Activated CD4-positive, CD25-positive, alpha-beta regulatory T cell (primary cell): ENCODE measurements at places on chromosomes 2 and 18.

DNA sequence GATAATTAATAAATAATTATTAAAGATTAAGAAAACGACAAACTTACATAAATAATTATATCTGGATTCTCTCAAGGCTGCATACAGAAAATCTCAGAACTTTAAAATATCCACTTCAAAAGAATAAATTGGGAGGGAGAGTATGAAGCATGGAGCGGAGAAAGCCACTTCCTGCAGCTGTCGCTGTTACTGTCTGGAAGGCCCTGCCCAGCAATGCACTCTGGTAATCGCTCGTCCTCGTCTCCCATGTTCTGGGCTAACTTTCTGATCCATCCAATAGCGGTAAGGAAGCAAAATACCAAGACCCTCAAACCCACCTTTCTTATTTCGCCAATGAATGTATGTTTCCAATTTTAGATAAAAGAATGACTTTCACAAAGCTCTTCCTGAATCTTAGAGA lies 26.7 kb downstream of the CYRIA start:
- no peak for DNase-seq

DNA sequence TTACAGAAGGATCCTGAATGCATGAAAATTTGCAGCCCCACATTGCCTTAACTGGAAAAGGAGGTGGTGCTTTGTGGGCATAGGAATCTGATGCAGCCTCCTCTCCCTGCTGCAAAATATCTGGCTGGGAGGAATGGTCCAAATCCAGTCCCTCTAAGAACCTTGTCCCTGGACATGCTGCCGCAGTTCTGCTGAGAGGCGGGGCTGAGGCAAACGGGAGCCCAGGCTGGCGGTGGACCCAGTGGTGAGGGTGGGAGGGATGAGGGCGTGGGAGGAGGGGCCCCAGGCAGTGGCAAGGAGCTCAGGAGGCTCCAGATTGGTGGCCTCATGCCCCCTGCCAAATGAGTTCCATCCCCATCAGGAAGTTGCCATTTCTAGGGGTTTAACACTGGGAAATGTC lies 36.2 kb downstream of the ZAP70 start:
- no peak for DNase-seq

GRCh38 chr18:59264121-59264571 lies 9.1 kb downstream of the RAX start:
- DNase-seq, result no peak

GRCh38 chr2:29006980-29007301 lies 25.8 kb downstream of the TOGARAM2 start:
- no peak for DNase-seq

DNA sequence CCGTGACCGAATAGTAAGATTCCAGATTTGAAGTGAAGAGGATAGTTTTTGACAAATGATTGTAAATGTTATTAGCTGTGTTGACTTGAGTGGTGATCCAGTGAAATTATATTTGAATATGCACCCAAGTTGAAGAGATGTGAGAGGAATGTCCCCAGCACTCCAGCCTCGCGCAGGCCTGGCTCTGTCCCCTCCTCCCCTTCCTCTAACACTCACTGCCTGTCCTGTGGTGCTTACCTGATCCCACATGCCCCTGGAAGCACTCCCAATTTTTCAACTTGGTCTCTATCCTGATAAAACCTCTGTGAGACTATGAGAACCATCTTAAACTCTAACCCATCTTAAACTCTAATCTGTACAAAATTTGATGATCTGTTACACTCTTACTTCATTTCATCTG lies 154.7 kb upstream of the LRP1B start:
- DNase-seq, result no peak

GRCh38 chr2:196995757-196996314 lies 69.3 kb upstream of the PGAP1 start:
- no peak for DNase-seq

DNA sequence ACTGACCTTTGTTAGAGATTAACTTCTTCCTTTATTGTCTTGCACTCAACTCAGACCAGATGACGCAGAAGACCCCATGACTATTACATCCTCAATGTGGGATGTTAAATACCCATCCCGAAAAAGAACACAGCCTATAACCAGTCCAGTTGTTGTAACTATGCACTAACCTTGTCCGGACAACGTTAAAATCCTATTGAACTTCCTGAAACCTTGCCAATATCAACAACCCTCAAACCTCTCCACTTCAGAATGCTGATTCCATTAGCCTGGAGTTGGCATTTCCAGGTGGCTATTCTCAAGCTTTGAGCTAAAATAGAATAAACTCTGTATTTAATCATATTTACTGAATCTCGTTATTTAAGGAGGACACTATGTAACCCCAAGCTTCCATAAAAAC lies 13.6 kb downstream of the NMS start:
- no peak for DNase-seq

GRCh38 chr2:222423632-222424275 lies 589 bp upstream of the SGPP2 start:
- peak; percentile 14 for DNase-seq

GRCh38 chr2:190576573-190576972 lies 42.1 kb upstream of the NEMP2 start:
- no peak for DNase-seq

- no peak for DNase-seq
Observed at GRCh38 chr18:42611134-42611533, 504.4 kb downstream of the RIT2 start.

- no peak for DNase-seq
Observed at GRCh38 chr18:33128581-33128980, 311.9 kb downstream of the CCDC178 start.

DNA sequence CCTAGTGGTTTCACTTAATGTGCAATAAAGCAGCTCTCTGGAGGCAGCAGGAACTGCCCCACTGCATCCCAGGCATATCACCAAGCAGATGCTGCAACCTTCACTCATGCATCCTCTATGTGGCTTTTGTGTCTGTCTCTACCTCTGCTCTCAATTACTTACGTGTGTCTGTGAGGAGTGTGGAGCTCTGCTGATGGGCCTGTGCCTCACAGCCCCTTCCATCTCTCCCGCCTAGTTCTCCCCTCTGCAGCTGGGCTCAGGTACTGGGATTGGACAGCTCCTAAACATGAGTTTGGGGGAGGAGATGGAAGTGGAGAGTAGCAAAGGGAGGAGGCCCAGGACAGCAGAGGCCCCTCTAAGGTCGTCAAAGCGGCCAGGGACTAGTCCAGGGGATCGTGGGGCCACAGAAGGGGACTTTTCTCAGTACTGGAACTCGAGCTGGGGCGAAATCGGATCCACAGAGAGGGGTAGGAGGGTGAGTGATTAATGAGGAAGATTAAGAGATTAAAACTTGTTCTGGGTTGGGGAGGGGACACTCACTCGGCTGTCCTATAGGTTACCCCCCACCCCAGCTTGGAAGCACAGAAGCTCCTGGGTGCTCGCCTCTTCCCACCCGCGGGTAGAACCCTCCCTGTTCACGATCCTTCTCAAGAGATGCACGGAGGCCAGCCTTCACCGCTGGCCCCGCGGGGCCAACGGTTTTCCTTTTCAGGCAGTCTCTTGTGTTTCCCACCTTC lies 2.1 kb upstream of the LBX2 start:
- no peak for DNase-seq

DNA sequence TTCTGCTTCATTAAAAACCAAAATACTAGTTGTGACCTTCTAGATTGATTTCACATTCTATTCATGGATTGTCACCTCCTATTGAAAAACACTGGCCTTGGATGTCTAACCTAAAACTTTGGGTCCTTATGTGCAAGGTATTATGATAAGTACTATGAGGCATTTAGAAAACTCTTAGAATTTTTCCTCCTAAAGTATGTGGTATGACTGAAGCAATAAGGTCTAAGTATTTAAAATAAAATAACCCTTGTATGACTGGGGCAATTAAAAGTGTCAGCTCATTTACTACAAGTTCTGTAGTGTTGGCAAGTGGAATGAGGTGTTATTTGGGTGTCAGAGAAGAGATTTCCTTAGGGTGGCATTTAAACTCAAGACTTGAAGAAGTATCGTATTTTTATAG lies 15.1 kb downstream of the KCMF1 start:
- DNase-seq, result no peak

GRCh38 chr18:3097082-3097481 lies 84.1 kb upstream of the LPIN2 start:
- no peak for DNase-seq

DNA sequence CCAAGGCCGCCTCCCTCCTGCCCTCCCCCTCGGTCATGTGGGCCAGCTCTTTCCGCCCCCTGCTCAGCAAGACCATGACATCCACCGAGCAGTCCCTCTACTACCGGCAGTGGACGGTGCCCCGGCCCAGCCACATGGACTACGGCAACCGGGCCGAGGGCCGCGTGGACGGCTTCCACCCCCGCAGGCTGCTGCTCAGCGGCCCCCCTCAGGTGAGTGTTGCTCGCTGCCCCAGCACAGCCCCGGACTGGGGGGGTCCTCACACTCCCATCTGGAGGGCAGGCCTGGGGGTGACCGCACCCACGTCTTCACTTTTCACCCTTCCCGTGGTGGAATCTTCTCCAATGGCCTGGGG lies 51.3 kb downstream of the NTSR2 start:
- no peak for DNase-seq

DNA sequence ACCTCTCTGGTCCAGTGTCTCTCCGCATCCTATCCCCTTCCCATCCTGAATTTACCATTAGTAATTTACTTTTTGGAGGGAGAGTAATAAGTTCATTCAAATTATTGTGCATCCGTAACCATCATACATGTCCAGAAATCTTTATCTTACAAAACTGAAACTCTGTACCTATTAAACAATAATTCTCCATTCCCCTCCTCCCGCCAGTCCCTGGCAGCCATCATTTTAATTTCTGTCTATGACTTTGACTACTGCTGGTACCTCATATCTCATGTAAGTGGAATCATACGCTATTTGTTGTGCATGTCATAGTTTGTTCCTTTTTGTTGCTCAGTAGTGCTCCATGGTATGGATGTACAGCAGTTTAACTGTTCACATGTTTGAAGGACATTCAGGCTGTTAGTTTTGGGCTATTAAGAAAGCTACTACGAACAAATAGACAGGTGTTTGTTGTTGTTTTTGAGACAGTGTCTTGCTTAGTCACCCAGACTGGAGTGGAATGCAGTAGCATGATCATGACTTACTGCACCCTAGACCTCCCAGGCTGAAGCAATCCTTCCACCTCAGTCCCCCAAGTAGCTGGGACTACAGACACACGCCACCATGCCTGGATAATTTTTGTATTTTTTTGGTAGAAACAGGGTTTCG lies 2.0 kb downstream of the LIMS1 start:
- DNase-seq, result no peak

DNA sequence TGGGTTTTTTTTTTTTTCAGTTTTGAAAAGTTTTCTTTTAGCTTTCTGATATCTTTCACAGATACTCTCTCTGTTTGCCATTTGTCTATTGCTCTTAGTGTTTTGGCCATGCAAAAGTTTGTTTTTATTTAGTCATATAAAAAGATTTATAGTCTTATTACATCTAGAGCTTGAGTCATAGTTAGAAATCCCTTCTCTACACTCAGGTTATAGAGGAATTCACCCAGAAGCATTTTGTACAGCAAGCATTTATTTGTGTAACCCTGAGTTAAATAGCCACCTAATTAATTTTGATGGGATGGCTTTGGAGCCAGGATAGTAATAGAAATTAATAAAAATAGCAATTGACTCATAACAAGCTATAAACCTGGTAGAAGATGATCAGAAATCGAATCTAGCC lies 35.6 kb downstream of the ACTR2 start:
- no peak for DNase-seq

- DNase-seq, result no peak
Observed at GRCh38 chr18:2687390-2688001, 32.0 kb downstream of the SMCHD1 start.

GRCh38 chr2:128366713-128367511 lies 48.2 kb upstream of the HS6ST1 start:
- no peak for DNase-seq

GRCh38 chr2:53127061-53127650 lies 640.4 kb upstream of the CHAC2 start:
- DNase-seq, result no peak

GRCh38 chr2:54543733-54544396 lies 87.7 kb downstream of the SPTBN1 start:
- no peak for DNase-seq

DNA sequence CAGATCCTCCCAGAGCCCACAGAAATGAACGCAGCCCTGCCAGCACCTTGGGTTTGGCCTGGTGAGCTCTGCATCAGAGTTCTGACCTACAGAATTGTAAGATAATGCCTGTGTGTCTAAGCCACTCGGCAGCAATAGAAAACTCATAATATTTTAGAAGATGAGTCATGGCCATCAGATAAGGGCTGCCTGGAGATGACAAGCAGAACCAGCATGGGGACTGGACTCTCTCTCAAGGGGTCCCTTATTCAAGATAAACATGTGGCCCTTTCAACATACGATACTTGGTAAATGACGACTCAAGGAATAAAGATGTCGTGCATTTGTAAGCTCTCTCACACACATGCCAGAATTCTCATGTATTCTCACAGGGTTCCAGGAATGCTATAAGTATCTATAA lies 8.5 kb upstream of the AGAP1 start:
- DNase-seq, result no peak

- DNase-seq, result no peak
Observed at GRCh38 chr18:56575819-56576663, 62.4 kb downstream of the TXNL1 start.

- DNase-seq, result no peak
Observed at GRCh38 chr2:26533661-26534060, 55.7 kb upstream of the OTOF start.

GRCh38 chr2:44745922-44746766 lies 195.4 kb upstream of the SIX3 start:
- DNase-seq, result no peak

DNA sequence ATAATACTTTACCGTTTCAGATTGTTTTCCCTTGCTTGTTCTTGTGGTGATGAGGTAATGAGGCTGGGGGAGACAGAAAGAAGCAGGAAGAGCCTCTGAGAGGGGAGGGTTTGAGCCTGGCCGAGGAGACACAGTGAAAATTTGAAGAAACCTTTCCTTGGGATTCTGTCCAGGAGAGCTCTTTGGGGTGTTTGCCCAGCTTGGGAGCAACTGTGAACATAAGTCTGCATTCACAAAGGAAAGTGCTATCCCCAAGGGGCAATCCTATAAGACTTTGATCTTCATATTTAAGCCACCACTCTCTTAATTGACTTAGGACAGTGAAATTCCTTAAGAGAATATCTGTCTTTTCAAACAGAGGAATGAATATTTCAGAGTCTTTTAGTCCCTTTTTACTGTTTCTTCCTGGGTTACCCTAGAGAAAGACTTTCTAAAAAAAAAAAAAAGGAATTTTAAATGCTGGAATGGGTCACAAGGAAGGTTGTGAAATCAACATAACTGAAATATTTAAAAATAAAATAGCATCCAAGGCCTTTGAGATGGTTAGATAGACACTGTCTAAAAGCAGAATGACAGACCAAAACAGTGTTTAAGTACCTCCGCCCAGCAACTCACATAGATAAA lies 52.5 kb upstream of the STAM2 start:
- no peak for DNase-seq

DNA sequence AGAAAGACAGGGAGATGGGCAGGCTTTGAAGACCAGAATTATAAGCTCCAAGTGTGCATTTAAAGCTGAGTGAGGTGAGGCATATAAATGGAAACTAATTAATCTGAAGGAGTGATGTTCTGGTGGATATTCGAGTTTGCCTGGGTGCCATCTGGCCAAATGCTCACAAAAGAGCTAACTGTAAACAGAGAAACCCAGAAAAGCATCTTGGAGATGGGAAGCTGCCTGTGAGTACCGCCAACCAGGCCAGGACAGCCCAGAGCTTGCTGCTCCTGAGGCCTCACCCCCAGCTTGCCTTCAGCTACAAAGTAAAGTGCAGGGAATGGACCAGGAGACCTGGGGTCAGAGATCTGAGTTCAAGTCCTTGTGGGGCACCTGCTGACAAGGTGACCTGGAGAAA lies 446.1 kb upstream of the MYT1L start:
- DNase-seq, result no peak

- no peak for DNase-seq
Observed at GRCh38 chr18:55998071-55998522, 410.1 kb upstream of the TCF4 start.

GRCh38 chr2:57693965-57694364 lies 352.6 kb upstream of the VRK2 start:
- no peak for DNase-seq
